ENCODE measurements at places on chromosomes 6 and 20.

- DNase-seq = no peak
Measured at GRCh38 chr20:36310215-36310981, 4.3 kb downstream of the DLGAP4 start.

- peak; percentile 4 for DNase-seq
Measured at GRCh38 chr6:126804332-126805064, 314.0 kb upstream of the RSPO3 start.

- DNase-seq = no peak
Measured at GRCh38 chr20:34262488-34263288, 21.5 kb downstream of the ASIP start.

GRCh38 chr6:21101694-21102093 lies 491.9 kb upstream of the SOX4 start:
- no peak for DNase-seq

- no peak for DNase-seq
Measured at GRCh38 chr6:157223021-157223430, 100.3 kb downstream of the TMEM242 start.

GRCh38 chr6:164273491-164273890 lies 859.0 kb downstream of the QKI start:
- no peak for DNase-seq

GRCh38 chr6:99833034-99833433 lies 161.0 kb downstream of the MCHR2 start:
- DNase-seq = no peak

- no peak for DNase-seq
Measured at GRCh38 chr6:134535831-134536230, 217.9 kb upstream of the SGK1 start.

GRCh38 chr6:42068173-42068572 lies 17.8 kb downstream of the TAF8 start:
- no peak for DNase-seq

DNA sequence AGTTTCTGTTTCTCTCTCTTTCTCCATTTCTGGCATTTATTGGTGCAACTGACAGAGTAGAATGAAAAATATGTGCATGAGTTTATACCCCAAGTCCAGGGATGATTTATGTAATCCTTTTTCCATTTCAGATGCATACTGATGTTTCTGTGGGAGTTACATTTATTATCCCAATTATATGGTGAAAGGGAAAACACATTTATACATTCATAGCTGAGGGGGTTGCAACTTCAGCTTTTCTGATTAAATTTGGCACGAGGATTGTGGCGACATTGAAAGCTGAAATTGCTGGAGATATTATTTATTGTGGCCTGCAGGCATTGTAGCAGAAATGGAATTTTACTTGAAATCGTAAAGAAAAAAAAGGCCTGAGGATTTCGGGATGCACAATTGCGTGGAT lies 31.5 kb upstream of the FNDC1 start:
- no peak for DNase-seq

- DNase-seq = no peak
Measured at GRCh38 chr20:46222521-46223007, 85.7 kb downstream of the CDH22 start.

DNA sequence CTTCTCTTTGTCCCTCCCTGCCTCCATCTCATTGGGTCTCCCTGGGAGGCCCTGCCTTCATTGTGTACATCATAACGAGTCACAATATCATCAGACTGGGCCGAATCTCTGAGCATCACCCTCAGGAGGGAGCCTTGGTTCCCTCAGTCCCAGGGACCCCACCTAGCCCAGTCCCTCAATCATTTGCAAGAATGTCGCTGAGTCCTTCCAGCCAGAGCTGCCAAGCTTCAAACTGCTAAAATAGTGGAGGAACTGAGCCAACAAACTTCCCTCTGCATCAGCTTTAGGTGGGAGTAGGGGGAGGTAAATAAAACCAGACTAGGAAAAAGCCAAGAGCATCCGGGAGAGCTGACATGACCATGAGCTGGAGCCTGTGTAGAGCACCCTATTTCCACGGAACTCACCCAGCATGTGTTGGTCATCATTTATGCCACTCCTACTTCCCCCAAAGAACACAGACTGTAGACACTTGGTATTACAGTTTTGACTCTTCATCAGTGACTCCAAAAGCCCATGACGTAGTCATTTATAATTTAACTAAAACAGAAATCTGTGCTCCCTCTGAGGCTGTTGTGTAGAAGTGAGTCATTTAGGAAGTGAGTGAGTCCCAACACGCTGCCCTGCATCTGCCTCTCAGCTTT lies 28.8 kb upstream of the IL17A start:
- DNase-seq = no peak

- no peak for DNase-seq
Measured at GRCh38 chr6:94894300-94894699, 683.0 kb upstream of the MANEA start.

DNA sequence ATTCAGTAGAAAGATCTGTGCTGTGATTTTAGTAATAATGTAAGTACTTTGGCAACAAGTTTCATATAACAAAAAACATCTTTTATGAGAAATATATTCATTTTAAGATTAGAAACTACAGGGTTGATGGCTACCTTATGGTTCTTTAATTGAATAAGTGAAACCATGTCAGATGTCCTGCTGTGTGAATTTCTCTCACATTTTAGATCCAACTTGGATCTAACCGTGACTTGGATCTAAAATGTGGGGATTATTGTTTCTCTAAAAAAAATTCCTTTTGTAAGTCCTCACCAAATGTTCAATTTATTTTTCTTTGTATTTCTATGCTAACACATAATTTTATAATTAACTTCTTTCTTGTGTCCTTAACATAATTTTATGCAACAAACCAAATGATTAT lies 30.4 kb downstream of the ZC2HC1B start:
- DNase-seq = no peak

DNA sequence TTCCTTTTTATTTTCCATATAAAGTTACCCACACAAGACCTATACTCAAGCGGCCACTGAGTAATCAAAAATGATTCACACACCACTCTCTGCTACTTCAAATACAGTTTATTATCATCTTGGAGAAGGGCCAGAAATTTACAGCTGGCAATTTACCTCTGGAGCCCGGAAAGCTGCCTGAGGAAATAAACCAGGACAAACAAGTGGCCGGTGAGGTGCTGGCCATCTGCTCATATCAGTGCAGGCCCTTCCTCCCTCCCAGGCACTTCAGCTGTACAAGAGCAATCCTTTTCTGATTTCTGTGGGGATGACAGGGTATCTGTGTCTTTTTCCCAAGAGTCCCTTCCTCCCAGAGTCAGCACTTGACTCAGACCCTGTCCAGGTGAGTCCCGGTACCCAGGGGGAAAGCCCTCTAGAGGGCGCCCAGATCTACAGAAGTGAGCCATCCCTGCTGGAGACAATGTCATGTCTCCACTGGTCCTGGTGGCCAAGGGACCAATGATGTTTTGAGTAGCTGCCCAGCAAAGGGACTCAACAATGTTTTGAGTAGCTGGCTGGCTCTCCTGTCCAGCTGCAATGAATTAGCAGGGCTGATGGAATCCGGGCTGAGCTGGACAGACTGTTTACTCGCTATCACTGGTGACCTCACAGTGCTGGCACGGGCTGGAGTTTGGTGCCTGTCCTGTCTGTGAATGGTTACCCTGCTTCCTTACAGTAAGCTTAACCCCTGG lies 23.6 kb downstream of the LRP11 start:
- DNase-seq = peak; percentile 14

- DNase-seq = peak; percentile 34
Measured at GRCh38 chr20:11891776-11892545, 25.7 kb upstream of the BTBD3 start.

- no peak for DNase-seq
Measured at GRCh38 chr20:50704971-50705370, 13.6 kb upstream of the RIPOR3 start.

DNA sequence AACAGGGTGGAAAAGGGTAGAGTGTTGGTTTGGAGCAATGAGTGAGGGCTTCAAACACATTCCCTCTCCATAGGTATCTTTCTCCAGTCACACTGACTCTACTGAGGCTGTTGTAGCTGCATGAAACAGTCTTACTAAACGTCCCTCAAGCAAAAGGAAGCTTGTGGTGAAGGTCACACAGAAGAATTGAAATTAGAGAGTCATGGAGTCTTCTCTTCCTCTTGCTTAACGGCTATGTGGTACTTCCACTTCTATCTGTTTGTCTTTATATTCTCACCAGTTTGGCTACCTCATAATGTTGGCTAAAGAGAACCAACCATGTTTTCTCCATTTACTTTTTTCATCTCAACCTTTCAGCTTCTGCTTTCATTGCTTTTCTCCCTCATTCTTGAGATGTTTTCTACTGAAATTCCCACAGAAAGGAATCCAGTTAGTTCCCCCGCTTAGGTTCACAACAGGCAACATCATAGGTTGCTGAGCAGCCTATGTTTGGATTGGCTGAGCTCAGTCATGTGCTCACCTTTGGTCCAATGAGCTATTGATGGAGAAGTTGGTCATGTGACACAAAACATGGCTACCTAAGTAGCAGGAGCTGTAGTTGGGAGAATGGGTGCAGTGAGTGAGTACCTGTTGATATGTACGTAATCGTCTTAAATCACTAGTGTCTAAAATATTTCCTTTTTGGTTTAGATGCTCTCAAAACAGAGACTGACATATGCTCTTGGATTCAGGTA lies 99.8 kb downstream of the SNAP25 start:
- DNase-seq = no peak

- DNase-seq = no peak
Measured at GRCh38 chr6:32462609-32463008, 22.9 kb downstream of the HLA-DRA start.

GRCh38 chr6:111361648-111362047 lies 121.4 kb downstream of the REV3L start:
- no peak for DNase-seq

DNA sequence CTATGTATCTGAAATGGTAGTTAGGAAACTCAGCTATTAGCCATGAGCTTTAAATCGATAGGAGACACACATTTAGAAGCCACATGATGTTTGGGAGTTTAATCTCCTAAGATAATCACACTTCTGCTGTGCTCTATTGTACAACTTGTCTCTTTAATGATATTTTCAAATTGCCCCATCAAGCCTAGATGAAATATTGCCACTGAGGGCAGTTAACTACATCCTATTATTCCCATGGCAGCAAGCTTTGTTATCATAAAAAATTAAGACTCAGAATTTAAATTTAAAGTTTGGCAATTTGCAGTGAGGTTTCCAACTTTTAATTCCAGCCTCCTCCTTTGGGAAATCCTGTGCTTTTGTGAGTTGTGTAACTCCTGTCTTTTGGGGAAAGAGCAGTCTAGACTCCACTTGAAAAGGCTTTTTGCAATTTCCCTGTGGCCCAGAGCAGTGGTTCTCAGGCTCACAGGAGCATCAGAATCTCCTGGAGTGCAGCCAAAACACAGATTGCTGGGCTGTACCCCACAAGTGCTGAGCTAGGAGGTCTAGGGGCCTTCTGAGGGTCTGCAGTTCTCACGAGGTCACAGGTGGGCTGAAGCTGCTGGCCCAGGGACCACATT lies 792.4 kb downstream of the QKI start:
- DNase-seq = no peak

DNA sequence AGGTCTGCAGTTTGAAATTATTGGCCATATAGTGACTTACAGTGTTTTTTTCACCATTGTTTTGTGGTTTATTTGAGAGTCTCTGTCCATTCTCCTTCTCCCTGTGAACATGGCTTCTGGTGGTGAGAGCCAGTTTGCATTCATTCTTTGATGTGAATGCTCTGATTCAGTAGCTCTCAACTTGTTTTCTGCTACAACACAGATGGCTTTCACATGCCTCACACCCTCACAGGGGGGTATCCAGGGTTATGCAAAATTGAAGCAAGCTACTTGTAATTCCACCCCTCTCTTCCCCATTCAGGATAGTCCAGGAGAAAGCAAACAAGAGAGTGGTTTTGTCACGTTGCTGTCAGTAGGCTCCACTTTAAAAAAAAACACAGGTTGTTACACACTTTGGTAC lies 55.6 kb downstream of the SLX4IP start:
- no peak for DNase-seq

DNA sequence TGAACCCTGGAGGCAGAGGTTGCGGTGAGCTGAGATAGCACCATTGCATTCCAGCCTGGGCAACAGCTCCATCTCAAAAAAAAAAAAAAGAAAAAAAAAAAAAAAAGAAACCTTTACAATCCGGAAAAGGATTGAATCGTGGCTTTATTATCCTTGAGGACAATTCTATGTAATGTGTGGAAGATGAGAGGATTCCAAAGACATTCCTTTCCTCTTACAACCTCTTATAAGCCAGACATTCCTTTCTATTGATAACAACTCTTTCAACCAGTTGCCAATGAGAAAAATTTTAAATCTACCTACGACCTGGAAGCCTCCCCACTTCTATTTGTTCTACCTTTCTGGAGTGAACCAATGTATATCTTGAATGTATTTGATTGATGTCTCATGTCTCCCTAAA lies 91.2 kb upstream of the EEF1E1 start:
- no peak for DNase-seq

GRCh38 chr20:32586291-32586690 lies 1.2 kb upstream of the NOL4L start:
- no peak for DNase-seq

- no peak for DNase-seq
Measured at GRCh38 chr6:35018746-35019145, 122.4 kb downstream of the TCP11 start.

Measured in CD4-positive, alpha-beta T cell treated with Interleukin-1 beta for 1 hour (primary cell).